ENCODE measurements at places on chromosomes 2 and 18.

- DNase-seq: no peak
Measured at GRCh38 chr2:209564816-209565215, 141.0 kb downstream of the MAP2 start.

DNA sequence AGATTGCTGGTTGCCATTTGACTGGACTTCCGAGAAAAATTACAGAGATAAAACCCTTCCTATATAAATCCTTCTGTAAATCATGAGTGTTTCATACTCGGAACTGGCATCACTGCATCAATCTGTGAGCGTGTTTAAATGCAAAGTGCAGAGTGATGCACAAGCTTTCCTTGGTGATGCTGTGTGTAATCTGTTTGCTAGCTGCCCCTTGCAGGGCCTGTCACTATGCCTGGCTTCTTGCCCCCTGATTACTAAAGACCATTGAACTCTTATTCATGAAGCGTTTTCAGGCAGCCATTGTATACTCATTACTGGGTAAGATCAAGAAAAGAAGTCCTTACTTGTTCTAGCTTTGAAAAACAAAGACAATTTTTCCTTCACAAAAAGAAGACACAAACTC lies 266.9 kb upstream of the FANCL start:
- DNase-seq: no peak

- no peak for DNase-seq
Measured at GRCh38 chr18:54718408-54718773, 109.9 kb upstream of the RAB27B start.

DNA sequence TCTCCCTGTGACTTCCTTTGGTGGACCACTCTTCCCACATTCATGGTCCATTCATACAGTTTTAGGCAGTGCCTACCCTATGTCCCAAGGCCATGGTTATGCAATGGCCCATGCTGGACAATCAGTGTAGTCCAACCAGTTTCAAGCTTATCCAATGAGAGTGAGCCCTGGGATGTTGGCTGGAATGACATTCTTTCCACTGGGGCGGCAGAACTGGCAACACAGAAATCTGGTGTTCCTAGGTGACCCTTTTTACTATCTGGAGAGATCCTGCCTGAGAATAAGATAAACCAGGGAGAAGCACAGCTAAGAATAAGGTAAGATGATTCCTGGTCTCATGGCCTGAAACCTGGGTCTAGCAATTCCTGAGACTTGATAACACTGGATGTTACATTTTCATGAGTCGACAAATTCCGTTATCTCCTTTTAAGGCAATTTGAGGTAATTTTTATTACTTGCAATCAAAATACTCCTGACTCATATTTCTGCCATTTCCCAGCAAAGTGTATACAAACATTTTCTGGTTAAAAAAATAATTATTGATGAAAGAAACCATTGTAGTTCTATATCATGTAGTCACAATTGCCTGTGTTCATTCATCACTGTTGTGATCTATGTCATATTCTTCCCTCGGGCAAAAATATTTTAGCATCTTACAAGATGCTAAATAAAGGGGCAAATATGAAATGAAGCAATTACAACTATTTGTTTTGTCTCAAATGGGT lies 271.5 kb upstream of the LYPD1 start:
- no peak for DNase-seq

DNA sequence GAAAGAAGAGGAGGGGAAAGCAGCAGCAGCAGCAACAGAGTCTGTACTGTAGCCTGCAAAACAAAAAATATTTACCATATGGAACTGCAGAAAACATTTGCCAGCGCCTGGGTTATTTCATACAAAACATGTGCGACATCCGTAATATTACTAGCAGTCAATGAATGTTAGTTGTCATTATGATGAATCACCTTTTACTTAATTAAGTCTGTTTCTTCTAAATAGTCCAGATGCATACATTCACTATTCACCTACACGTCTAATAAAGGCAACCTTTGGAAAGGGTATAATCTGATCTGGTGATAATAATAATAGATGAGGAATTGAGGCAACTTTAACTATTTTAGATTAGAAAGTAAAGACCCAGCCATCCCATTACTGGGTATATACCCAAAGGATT lies 426.3 kb upstream of the ST6GAL2 start:
- no peak for DNase-seq

DNA sequence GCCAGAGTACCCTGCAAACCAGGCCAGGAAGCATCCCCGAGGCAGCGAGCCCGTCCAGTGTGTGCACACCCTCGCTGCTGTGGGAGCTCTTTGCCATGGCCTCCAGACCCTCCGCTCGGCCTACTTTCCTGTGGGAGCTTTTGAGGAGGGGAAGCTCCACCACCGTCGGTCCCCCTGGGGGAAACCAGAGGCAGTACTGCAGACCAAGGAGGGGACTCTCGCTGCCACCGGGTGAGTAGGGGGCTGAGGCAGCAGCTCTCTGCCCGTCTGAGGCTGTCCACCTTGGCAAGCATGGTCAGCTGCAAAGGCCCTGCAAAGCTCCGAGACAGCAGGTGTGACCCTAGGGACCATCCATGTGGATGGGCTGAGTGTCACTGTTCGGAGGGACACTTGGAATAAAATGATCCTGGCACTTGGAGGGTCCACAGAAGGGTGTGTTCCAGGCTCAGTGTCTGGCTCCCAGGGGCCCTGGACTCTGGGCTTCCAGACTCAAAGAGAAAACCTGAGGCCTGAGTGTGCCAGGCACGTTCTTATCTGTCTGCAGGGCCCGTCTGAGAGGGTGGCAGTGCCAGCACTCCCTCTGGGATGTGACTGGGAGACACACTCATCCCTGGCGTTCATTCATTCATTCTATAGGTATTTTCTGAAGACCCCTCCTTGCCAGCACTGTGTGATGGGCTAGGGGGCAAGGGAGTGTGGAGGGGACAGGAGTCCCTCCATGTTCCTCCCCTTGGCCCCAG lies 282.8 kb upstream of the HS6ST1 start:
- DNase-seq: no peak

- DNase-seq: peak; percentile 75
Measured at GRCh38 chr2:237059155-237059875, 26.4 kb upstream of the COPS8 start.

DNA sequence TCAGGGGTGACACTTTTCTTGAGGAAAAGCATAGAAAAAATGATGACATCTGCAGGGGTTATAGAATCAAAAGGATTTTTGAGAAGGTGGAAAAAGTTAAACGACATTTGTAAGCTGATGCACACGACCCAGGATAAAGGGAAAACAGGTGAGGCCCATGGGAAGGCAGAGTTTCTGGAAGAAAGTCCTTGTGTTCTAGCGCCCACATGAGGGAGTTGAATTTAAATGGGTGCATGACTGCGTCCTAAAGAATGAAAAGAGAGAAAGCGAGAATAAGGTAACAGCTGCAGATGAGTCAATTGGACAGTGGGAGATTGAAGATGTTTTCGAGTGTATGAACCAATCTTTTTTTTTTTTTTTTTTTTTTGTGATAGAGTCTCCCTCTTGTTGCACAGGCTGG lies 158.1 kb downstream of the GALR1 start:
- DNase-seq: no peak

- DNase-seq: no peak
Measured at GRCh38 chr2:148124271-148124670, 103.4 kb downstream of the MBD5 start.

DNA sequence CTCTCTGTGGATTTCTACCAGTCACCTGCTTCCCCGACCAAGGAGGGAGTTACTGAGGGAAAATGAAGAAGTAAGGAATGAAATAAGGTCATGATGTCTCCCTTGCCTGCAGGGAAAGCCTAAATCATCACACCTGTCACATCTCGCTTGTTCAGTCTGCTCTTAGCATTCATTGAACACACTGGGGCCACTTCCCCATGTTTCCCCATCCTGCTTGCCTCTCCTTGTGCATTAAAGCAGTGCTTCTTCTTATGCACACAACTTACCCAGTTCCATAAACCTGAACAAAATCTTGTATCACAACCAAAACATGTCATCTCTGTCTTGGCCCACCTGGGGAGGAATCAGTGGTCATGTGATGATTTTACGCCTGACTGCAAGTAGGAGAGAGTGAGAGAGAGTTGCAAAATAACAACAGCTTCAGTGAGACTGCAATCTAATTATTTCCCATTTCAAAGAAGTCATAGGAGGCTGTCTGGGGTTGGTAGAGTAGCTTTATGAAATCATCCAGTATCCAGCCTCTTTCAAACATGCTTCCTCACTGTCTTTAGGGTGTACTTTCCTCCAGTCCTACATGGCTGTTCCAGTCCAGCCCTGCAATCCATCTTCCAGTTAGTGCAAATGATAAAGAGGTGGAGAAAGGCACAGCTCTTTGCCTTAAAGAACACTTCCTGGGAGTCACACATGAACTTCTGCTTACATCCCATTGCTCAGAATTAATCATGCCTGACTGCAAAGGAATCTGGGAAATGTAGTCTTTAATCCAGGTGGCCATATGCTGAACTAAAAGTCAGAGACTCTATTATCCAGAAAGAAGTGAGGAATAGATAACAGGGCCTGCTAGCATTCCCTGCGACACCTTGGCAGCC lies 220.1 kb downstream of the HAUS1 start:
- no peak for DNase-seq

- DNase-seq: no peak
Measured at GRCh38 chr2:13260402-13260801, 543.7 kb downstream of the TRIB2 start.

DNA sequence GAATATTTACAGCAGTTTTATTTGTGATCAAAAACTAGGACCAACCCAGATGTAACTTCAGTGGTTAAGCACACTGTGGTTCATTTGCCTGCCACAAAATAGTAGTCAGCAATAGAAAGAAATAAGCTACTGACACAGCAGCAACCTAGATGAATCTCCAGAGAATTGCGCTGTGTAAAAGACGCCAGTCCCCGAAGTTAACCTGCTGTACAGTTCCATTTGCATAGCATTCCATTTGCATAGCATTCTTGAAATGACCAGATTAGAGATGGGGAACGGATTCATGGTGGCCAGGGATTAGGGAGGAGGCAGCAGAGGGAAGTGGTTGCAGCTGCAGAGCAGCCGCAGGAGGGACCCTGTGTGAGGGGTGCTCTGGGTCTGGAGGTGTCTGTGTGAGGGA lies 39.3 kb upstream of the NFATC1 start:
- peak; percentile 47 for DNase-seq

- DNase-seq: no peak
Measured at GRCh38 chr2:122939796-122940195, 1085.3 kb upstream of the CNTNAP5 start.

- DNase-seq: no peak
Measured at GRCh38 chr2:9585486-9585885, 29.9 kb upstream of the ADAM17 start.

- DNase-seq: no peak
Measured at GRCh38 chr18:41974796-41975201, 19.8 kb downstream of the PIK3C3 start.

GRCh38 chr18:71115261-71115660 lies 826.4 kb downstream of the SOCS6 start:
- DNase-seq: no peak

- no peak for DNase-seq
Measured at GRCh38 chr2:138245310-138245709, 256.3 kb upstream of the SPOPL start.

GRCh38 chr2:57726294-57726693 lies 320.3 kb upstream of the VRK2 start:
- peak; percentile 6 for DNase-seq

GRCh38 chr2:58920001-58920400 lies 678.9 kb upstream of the FANCL start:
- DNase-seq: no peak

DNA sequence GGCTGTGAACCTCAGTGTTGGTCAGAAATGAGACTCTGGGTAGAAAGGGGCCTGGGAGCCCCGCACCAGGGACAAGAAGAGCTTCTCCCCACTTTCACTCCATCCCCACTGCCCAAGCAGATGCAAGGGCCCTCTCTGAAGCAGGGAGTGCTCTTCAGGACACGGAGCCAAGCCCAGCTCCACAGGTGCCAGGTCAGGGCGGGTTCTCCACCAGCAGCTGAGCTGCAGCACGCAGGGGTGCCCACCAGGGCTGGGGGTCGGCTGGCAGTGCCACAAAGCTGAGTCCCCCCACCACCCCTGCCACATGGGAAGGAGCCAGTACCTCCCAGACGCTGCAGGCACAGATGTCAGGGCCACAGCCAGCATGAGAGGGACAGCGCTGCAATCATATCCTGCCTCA lies 106.2 kb downstream of the INHBB start:
- no peak for DNase-seq

DNA sequence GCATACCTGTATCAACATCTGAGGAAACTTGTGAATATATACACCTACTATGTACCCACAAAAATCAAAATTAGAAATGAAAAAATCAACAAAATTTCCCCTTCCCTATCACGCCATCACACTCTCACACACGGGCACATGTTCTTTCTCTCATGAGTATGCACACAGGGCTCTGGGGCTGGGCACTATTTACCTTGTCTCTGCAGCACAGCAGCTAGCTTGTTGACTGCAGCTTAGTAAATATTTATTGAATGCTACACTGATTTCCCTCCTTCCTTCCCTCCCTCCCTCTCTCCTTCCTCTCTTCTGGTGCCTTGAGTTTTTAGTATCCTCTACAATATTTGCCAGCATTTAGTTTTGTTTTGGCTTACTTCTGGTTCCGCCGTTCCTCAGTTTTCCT lies 182.7 kb upstream of the LHCGR start:
- DNase-seq: no peak

- no peak for DNase-seq
Measured at GRCh38 chr2:154457286-154457685, 241.2 kb upstream of the KCNJ3 start.

DNA sequence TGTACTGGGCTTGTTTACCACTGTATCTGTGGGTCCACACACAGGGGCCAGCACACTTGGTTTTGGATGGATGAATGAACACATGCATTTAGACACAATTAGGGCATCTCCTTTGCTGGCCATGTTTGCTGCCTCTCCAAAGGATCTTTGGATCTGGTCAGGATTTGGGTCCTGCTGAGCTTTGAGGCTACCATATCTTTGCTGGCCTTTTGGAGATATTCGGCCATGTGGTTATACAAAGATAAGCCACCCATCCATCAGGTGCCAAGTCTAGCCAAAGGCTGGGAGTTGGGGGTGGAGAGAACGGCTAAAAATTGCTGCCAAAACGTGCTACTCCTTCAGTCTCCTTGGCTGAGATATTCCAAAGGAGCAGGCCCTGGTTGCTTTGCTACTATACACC lies 18.2 kb upstream of the FZD7 start:
- no peak for DNase-seq

- DNase-seq: no peak
Measured at GRCh38 chr18:78587626-78588600, 391.7 kb upstream of the SALL3 start.

- DNase-seq: no peak
Measured at GRCh38 chr18:62693659-62694058, 21.7 kb upstream of the PHLPP1 start.

DNA sequence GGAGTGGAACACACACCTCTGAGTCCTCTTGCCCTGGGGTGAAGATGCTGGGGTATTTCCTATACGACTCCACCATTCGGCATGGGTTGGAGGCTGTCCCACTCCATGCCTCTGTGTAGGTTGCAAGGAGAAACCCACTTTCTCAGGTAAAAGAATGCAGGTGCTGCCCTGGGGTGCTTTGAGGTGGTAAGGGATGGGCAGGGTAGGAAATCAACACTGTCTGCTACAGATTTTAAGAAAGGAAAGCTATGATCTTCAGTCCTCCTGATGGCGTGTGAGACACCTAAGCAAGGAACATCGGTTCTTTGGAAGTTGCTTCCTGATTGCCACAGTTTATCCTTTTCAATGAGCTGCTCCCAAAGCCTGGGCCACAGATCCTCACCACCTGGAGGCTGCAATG lies 209.2 kb downstream of the NCK2 start:
- DNase-seq: no peak

All from GM13977 (cell line).